ENCODE measurements at places on chromosomes 6 and 20.

- DNase-seq, result no peak
Observed at GRCh38 chr20:51928931-51929330, 126.6 kb upstream of the SALL4 start.

GRCh38 chr6:54112151-54112650 lies 958 bp downstream of the MLIP start:
- DNase-seq, result no peak

GRCh38 chr6:168605964-168606363 lies 165.0 kb downstream of the SMOC2 start:
- no peak for DNase-seq

DNA sequence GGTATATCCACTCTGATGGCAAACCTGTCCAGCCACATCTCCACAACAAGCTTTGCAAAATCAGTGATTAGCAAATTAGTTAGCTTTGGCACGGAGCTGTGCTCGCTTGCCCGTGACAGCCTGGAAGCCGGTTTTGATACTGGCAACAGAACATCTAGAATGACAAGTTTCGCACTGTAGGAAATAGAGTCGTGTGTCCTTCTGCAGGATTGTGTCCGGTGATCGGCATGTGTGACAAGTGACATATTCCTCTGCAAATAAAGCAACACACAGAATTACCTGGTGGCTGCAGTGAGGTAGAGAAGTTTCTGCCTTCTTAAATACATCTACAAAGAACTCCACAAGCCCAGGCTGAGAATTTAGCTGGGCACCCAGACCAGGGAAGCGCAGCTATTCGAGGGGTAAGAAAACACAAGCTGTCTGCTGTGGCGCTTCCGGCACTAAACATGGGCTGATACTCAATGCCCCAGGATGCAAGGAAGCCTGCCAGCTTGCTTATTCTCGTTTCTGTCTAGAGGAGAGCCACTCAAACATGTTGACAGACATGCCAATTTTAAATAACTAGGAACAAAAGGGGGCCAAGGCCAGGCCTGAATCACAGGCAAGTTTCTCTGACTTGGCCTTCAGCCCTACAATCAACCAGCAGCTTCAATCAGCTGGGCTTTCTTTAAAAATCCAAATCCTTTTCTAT lies 22.2 kb downstream of the EIF2S2 start:
- no peak for DNase-seq

- no peak for DNase-seq
Observed at GRCh38 chr6:73610444-73611275, 43.1 kb downstream of the SLC17A5 start.

DNA sequence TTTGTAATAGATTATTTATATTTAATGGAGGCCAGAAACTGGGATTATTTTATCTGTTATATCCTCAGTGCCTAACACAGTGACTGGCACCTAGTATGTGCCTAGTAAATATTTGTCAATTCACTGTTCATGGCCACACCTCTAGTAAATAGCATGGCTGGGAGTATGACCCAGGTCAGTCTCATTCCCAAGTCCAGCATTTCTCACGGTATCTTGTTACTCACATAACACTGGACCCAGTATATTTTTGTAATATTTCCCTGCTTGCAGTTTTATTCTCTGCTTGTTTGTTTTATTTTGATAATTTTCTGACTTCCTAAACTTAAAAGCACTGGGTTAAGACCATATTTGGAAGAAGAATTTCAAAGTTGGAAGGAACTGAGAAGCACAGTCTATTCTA lies 47.7 kb downstream of the CTNNBL1 start:
- no peak for DNase-seq

DNA sequence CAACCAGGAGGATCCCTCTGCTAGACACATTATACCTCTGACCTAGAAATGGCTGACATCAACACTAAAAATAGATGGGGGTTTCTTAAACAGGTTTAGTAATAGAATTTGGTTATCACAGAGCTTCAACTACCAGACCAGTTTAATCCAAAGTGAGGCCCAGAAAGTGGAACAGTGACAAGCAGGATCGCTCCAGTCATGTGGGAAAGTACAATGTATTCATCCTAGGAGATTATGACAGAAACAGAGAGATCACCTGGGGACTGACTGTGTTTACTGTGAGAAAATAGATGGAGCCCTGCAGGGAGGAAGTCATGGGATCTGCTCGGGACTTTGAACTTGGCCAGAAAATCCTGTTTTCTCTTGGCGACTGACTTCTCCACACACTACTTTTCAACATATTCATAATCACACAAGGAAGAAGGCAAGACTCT lies 238.7 kb upstream of the SOX4 start:
- no peak for DNase-seq

DNA sequence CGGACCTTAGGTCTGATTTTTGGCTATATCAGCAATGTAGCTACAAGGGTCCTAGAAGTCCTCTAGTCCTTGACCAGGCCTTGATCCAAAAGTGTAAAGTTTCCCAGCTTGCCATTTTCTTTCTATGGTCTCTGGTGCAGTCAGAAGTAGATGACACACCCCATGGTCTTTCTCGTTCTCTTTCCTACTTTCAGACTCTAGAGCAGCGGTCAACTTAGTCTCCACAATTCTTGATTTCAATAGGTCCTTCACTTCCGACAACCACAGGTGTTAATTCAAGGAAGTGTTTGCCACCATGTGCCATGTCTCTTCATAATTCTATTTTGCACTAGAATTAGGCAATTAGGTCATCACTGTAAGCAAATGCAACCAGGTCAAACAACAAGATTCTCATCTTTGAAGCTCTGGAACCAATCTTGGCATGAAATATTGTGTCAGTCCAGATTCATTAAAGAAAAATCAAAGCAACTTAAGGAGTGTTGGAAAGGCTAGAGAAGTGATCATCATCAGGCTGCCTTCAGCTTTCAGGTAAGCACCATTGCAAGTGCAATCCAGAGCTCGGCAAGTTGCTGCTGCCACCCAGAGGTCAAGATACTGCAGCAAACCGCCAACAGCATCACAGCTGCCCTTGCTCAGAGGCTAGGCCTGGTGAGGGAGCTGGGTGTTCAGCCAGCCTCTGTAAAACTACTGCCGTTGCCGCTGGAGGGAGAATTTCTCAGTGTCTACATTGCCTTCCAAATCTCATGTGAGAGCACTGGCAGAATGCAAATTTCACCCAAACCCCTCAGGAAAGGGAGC lies 5.6 kb upstream of the SYNE1 start:
- no peak for DNase-seq

DNA sequence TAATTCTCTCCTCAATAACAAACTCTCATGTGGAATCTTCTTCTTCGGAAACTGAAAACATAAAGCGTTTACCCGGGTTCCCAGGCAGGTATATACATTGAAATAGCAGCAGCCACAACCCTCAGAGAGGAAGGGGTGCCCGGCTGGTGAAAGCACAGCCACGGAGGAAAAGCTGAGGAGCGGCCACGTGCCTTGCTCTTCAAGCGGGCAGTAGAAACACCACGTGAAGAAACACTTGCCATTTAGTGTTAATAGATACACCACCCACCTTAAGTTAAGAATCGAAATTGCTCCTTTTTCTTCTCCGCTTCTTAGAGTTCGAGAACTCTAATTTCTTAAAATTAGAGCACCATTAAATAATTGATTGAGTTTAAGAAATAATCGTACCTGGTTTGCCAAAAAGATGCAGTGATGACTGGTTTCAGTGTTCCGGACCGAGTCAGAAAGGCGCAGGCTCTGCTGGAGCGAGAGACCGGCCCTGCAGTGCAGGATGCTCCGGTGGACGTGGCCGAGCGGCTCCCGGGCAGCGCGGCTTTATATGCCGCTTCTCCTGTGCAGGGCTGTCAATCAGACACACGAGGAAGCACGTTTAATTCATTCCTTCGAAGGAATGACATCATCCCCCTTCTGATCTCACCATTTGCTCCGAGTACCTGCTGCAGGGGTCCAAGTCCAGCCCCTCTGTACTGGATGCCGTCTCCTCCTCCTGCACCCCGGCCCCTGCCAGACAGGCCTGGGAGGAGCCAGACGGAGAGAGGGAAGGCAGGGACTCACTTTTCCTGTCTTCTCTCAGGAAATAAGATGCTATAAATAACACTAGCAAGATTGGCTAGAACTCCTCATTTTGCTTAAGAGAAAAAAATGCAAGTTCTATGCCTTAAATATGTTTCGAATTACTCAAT lies at the start of gene THBS2:
THBS2 (minus strand) TSS at position 510 of the 902 bp plus-strand sequence. CDS start 3,062 bp downstream, outside the sequence.
- DNase-seq, result no peak

DNA sequence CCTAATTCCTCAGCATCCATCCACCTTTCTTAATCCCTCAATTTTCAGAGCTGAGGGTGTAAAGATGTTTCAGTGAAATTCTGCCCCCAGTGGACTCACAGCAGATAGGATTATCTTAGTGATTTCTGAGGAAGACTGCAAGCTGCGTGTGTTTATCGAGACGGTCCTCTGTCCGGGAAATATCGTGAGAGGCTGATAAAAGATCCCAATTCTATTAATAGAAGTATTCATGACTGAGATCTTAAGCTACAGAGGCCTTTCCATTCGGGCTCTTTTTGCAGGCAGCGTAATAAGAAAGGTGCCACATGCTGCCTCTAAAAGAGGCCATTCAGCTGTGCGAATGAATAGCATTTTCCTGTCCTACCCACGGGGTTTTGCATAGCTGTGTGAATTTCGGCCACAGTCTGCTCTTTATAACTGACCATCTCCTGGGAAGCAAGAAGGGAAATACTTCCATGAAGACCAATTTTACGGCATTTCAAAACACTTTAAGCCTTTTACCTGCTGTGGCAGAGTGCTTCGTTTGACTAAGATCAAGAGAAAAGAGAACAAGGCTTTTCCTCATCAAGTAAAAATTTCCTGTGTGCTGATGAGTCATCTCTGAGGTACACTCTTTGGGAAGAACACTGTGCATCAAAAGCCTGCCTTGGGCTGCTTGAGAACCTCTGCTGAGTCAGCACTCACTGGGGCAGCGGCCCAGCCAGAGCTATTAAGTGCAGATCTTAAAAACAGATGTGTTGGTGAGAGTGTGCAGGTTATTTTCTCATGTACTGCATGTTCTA lies 208.8 kb downstream of the ARHGAP18 start:
- peak; percentile 37 for DNase-seq

DNA sequence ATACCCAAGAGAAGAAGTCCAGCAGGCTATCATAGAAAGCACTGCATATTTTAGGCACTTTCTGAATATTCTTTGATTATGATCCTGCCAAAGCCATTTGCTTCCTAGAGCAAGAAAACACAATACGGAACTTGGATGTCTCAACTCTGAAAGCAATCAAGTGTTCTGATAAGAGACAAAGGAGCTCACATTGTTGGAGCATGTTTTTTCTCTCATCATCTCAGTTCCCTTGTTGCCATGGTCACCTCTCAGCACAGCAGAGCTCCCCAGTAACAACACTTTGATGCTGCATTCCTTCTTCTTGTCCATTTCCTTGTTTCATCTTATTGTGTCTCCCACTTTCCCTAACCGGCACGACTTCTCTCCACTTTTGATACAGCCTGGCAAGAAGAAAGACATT lies 168.7 kb upstream of the FUT9 start:
- DNase-seq, result no peak

GRCh38 chr20:19885939-19886660 lies 128.0 kb downstream of the RIN2 start:
- no peak for DNase-seq

DNA sequence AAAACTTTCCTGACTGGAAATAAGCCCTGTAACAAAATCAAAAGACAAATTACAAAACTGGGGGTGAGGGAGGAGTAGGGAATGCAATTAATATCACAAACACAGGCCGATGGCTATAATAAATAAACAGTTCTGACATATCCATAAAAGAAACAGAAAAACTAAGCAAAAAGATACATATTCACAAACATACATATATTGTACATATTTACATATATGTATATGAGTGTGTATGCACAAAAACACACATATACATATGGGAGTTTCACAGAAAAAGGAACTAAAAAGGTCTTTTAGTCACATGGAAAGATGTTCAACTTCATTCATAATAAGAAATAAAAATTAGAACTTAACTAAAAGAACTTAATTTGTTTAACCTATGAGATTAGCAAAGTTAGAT lies 292.7 kb downstream of the TFAP2A start:
- no peak for DNase-seq

- no peak for DNase-seq
Observed at GRCh38 chr6:69704916-69705315, 91.9 kb downstream of the LMBRD1 start.

- DNase-seq, result no peak
Observed at GRCh38 chr20:25221592-25222460, 26.1 kb upstream of the PYGB start.

DNA sequence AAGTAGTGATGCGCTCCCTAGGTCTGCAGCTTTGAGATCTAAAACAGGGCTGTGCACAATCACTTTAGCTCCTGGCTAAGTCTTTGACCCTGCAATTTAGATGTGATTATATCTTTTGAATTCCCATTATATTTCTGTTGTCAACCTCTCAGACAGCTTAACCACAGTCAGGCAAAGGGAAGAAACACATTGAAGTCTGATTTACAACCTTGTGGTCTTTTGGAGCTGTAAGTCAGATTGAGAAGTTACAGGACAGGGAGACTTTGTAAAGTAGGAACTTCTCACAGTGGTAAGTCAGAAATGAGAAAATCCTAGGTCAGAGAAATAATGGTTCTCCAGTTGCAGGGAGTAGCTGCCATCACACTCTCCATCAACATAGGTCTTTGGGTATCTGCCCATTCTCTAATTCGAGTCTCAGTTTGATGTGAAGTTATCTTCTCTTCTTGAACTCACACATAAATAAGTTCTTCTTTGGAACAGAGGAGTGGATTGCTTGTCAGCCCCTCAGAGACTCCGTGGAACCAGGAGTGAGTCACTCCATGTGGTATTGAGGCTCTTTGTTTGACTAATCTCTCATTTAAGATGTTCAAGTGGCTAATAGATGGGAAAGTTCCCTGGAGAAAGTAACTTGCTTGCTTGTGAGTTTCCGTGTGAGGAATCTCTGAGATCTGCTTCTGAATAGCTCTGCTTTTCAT lies 35.0 kb upstream of the SGK1 start:
- DNase-seq, result peak; percentile 24

DNA sequence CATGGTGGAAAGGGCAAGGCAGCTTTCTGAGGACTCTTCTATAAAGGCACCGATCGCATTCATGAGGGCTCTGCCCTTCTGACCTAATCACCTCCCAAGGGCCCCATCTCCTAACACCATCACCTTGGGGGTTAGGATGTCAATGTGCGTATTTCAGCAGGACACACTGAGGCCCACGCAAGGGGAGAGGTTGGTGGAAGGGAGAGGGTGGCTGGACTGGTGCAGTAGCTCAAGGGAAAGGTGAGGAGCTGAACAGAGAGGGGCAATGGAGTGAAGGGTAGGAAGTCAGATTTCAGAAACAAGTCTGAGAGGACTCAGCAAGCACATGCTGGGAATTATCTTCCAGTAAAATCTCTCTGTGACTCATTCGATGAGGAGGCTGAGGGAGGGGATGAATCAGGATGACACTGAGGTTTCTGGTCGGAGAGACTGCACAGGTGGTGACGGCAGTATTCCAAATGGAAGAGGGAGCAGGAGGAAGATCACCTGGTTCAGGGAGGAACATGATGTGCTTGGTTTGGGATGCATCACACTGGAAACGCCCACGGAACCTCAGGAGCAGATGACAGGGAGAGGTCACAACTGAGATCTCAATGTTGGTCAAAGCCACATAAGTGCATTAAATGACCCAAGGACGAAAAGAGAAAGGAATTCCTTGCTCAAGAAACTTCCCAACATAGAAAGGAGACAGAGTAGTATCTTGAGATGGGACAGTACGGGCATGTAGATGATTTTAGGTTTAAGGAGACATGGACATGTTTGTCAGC lies 67.1 kb downstream of the TFAP2A start:
- no peak for DNase-seq

GRCh38 chr20:32972181-32973076 lies 31.8 kb downstream of the SUN5 start:
- DNase-seq, result no peak
